Activated naive CD4-positive, alpha-beta T cell (primary cell): ENCODE measurements at places on chromosomes 1 and 21.

GRCh38 chr1:29502911-29503840, 266.9 kb downstream of the PTPRU start:
- DNase-seq, result no peak

GRCh38 chr1:99650030-99650429, 4.1 kb downstream of the PALMD start:
- DNase-seq, result no peak

DNA sequence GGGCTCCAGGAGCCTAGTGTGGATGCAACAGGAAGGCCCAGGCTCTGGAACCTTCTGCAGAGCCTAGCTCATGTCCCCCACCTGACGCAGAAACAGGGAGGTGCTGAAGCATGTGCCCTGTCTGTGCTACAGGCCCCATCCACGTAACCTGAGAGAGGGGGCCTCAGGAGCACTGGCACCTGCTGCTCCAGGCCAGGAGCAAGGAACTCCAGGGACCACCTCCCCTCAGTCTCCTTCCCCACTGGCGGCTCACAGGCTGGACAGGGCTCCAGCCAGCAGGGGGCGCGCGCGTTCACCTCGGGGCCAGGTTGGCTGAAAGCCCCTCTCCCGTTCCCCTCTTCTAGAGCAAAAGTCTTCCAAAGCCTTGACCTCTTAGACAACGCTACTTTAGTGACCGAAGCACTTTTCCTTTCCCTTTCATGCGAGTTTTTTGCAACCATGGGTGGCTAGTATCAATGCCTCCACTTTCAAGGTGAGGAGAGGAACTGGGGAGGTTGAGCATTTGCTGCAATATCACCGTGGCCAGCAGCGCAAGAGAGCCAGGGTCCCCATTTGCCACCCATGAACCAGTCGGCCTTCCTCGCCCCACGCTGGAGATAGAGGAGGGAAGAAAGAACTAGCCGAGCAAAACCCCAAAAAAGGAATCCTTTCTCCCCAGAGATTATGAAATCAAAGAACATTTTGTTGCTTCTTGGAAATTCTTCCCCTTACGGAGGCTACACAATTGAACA, 52.4 kb upstream of the GPR157 start:
- peak; percentile 53 for DNase-seq

- no peak for DNase-seq
Measured at GRCh38 chr1:5389101-5389885, 602.9 kb downstream of the NPHP4 start.

DNA sequence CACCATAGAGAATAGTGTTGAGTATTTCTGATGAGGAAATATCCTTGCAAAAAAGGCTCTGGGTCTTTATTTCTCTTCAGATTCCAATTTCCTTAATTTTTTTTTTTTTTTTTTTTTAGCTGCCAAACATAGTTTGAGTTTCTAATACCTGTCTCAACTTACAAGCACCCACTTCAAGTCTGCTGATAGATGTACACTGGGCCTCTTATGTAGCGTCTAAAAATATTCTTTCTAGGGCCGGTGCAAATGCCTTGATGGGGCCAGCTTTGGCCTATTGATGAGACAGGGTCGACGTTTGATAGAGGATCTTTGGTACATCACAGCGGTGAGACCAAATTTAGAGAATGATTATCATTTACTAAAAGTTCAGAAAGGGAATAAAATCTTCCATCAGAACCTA, 626.4 kb downstream of the LMO4 start:
- DNase-seq, result no peak

GRCh38 chr1:208272713-208273112, 28.5 kb upstream of the PLXNA2 start:
- DNase-seq, result no peak
